ELR (cell line): ENCODE measurements at places on chromosomes 3 and 15.

- DNase-seq = peak; percentile 9
Measured at GRCh38 chr15:88131937-88132336, 124.6 kb downstream of the NTRK3 start.

DNA sequence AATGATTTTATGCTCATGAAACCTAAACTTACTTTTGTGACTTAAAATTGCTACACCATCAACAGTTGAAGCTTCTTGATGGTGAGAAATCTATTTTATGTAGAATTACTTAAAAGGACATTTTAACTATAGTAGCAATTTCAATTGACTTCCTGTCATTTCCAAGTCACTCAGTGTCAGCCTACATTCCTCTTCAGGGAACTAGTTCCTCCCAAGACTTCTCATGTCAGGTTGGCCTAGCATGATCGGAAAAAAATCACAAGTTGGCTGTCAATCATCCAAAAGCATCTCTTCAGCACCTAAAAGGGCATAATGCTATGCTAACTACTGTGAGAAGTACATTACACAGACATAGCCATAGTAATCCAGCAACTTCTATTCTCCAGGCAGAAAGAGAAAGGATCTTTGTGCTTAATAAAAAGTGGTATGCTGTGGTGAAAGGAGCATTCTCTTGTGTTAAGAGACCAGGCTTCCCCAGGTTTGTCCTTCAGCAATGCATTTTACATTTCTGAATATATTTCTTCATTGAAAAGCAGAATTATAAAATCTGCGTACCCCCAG, 893.7 kb downstream of the AGBL1 start:
- no peak for DNase-seq

DNA sequence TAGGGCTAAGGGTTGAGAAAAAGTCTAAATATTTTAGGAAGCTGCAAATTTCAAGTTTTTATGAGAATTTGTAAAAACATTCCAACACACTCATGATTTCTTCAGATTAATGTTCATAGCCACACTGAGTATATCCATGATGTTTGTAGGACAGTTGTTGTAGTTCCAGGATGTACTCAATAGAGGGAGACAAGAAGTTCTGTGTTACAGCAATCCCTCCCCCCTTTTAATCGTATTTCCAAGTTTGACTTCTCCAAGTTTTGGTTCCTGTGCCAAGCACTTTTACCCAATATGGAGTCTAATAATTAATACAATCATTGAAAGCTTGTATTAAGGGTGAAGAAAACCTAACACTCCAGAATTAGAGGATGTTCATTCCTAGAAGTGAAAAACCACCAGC, 143.4 kb downstream of the FEZF2 start:
- DNase-seq = peak; percentile 37

GRCh38 chr15:94682171-94682570, 450.8 kb downstream of the MCTP2 start:
- DNase-seq = no peak

- DNase-seq = no peak
Measured at GRCh38 chr3:9942164-9942563, 8.5 kb downstream of the CRELD1 start.

GRCh38 chr3:186705882-186706780, 11.0 kb upstream of the KNG1 start:
- DNase-seq = no peak

GRCh38 chr3:112640276-112640929, 540 bp downstream of the CCDC80 start:
- peak; percentile 93 for DNase-seq

DNA sequence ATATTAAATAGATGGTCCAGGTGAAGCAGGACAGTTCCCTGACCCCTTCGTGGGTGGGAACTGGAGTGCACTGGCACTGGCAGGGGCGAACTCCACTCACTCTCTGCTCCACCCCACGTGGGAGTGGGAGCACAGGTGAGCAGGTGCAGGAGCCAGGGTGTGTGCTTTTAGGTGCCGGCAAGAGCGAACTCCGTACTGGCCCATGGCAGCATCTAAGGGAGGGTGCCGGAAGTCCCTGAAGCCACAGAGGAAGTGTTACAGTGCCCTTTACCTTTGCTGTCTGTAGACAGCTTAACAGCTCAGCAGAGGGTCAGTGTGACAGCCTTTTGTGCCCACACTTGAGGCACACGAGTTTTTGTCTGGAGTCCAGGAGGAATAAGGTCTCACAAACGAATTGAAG, 26.7 kb upstream of the PIAS1 start:
- DNase-seq = no peak

- DNase-seq = no peak
Measured at GRCh38 chr3:187782006-187782405, 36.7 kb upstream of the BCL6 start.

DNA sequence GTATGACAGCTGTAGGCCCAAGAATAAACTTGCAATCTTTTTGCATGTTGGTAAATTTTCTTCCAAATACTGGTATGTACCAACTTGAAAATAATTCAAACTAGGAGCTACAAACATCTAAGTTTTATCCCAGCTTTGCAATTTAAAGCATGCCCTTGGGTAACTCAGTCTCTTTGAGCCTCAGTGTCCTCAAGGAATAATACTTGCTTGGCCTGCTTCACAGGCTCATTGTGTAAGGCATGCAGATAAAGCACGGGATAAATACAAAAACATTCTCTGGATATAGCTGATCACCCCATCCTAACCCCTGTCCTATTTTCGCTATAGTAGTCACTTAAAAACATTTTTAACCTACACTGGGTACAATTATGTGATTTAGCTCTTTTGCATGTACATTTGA, 9.6 kb upstream of the TMEM44 start:
- no peak for DNase-seq

DNA sequence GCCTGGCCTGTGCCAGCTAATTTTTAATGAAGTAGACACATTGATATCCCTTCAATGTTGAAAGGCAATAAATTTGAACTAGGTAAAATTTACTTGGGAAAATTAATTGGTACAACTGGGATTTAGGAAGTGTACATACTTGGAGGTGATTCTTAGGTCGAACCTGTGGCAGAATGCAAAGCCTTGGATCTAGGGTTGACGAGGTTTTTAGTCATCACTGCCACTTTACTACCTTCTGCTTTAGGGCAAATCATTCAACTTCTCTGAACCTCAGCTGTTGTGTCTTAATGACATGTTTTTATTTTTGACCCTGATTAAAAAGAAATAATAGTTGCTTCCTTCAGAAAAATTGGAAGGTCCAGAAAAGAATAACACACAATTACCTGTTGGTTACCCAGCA, 2.5 kb downstream of the APPL1 start:
- DNase-seq = peak; percentile 38

- no peak for DNase-seq
Measured at GRCh38 chr3:171940151-171940649, 97.1 kb downstream of the TMEM212 start.

- peak; percentile 22 for DNase-seq
Measured at GRCh38 chr3:106707347-106707746, 669.9 kb upstream of the CCDC54 start.

- no peak for DNase-seq
Measured at GRCh38 chr3:119620899-119621298, 23.2 kb downstream of the PLA1A start.

DNA sequence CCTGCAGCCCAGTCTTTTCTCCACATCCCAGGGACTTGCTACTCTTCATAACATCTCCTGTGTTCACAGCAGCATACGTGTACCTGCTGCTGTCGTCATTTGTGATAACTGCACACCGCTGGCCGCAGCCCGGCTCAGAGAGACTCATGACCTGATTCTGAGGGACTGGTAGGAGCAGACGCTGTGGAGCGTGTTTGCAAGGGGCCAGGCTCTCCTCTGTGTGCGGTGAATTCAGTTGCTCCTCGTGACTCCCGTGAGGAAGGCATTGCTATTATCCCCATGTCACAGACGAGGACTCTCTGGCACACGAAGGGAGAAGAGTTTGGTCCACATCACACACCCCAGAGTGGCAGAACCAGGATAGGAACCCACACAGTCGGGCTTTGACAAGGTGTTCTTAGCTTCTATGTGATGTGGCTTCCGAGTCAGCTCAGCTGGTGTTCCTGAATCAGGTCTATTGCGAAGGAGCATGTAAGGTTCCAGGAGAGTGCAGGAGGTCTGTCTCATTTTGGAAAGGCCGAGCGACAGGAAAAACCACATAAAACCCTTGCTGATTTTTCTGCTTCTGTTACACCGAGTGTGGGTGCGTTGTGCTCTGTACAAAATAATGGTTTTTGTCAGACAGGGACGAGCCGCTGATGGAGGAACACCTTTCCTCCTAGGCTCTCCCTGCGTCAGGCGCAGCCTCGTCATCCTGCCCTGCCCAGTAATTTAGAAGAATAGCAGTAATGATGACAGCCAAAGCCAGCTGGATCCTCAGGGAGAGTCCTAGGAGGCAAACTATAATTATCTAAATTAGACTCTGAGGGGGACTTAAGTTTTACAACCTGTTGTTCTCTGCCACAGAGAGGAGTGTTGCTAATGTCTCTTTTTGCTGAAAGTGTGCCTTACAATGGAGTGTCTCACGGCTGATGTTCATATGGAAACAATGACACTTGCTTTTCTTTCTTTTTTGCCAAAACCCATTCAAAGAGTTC, 157.5 kb upstream of the RGMA start:
- DNase-seq = no peak

GRCh38 chr3:152549263-152549662, 280.5 kb downstream of the MBNL1 start:
- no peak for DNase-seq

DNA sequence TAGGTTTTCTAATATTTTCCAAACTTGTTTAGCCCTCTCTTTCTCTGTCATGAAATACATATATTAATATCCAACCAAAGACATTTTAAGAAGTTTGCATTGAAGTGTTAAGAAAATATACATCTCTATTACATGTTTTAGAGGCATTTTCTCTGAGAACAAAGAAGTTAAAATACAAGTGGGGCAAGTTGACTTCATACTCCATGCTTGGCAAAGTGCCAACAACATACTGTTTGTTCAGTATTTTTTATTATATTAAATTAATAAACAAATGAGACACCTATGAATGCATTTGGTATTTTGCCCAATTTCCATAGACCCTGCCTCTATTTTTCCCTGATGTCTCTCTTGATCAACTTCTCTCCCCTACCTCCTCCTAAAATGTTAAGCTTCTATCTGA, 232.8 kb upstream of the MRPL3 start:
- no peak for DNase-seq

GRCh38 chr3:170076715-170077238, 39.0 kb downstream of the GPR160 start:
- peak; percentile 65 for DNase-seq

GRCh38 chr3:147886879-147887278, 477.7 kb downstream of the ZIC1 start:
- DNase-seq = no peak

- DNase-seq = no peak
Measured at GRCh38 chr3:94064243-94064860, 1.5 kb downstream of the NSUN3 start.

DNA sequence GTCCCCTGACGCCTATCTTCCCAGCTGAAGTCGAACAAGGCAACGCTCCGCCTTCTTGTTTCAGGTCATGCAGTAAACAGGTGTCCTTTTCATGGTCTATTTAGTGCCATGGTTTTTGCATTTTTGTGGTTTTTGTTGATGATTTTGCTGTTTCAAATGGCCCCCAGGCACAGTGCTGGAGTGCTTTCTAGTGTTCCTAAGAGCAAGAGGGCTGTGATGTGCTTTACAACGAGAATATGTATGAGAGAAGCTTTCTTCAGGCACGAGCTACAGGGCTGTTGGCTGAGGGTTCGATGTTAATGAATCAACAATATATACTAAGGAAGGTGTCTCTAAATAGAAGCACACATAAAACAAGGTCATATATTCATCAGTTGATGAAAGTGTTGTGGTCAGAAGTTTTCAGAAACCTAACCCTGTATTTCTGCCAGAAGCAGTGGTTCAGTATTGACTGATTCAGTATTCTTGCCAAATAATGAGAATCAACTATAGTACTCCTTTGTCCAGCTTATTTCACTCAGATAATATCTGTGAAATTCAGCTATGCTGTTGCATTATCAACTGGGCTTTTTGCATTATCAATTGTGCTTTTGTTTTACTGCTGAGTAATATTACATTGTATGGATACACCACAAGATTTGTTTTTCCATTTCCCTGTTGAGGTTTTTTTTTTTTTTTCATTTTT, 18.5 kb downstream of the LIMD1 start:
- no peak for DNase-seq

DNA sequence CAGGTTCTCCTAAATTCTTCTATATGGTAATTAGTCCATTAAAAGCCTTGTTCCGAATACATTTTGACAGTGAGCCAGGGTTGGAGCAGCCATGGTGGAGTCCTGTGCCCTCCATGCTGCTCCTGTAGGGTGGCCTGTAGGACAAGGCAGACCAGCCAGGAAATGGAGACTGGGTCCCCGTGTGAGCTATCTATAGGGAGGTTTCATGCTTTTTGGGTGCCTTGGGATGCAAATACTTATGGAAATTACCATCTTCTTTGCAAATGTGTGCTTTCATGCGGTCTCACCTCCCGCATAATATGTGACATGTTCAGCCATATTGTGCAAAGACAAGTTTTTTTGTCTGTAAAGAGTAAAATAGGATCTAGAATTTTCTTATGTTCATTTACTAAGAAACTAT, 58.0 kb upstream of the FURIN start:
- no peak for DNase-seq

DNA sequence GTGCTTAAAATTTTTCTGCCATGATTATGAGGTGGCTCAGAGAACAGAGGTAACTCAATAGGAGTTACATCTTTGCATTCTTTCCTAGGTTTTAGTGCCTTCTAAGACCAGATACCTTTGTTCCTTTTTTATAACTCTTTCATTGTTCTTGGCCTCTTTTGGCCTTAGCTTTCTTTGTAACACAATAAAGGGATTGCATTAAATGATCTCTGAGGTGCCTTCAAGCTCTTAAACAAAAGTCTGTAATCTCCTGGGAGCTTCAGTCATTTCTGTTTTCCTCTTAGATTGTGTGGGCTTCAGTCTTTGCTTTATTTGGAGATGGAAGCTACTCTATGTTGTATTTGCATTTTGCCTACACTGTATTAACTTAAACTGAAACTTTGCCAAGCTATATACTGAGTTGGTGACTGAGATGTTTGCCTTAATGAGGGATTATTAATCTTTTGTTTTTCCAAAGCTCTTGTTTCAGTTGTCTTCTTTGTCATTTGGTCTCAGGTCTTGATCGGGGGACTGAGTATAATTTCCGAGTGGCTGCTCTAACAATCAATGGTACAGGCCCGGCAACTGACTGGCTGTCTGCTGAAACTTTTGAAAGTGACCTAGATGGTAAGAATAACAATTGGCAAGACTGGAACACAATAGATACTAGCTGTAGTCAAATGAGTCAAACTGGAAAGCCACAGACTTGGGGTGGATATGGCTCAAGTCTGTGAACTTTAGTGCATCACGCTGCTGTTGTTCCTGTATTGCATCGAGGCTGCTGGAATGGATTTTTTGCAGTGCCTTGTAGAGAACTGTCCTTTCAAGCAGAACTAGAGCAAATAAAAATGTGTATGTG, 110.3 kb downstream of the HCN4 start:
- DNase-seq = no peak

- DNase-seq = no peak
Measured at GRCh38 chr3:31929826-31930502, 51.1 kb downstream of the OSBPL10 start.

DNA sequence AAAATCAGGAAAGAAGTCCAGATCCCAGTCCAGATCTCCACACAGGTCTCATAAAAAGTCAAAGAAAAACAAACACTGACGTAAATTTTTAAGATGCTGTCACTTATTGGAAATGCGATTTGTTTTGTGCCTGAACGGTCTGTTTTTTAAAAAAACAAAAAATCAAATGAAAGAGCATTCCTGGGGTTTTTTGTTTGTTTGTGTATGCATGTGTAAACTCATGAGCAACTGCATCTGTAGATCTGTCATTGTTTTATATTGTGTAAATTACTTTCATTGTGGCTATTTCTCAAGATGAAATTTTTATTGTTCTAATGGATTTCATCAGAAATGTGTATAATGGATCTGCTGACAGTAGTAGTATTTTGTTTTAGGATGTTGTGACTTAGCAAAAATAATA, 55.0 kb downstream of the U2SURP start:
- DNase-seq = no peak
